Thymus (tissue), 14 donors: ENCODE measurements at places on chromosomes 2 and 18. TPM values are rescaled to one million over a fixed set of nuclear protein-coding genes. Genes with fewer than 3 reads are reported as not detected.

TRMT61B gene
- 11.3 TPM for total RNA-seq

TUBB8B gene
- total RNA-seq, result 0.14 TPM

- DNase-seq, result no peak
Observed at GRCh38 chr2:197889041-197889440, 84.6 kb downstream of the PLCL1 start.

DNA sequence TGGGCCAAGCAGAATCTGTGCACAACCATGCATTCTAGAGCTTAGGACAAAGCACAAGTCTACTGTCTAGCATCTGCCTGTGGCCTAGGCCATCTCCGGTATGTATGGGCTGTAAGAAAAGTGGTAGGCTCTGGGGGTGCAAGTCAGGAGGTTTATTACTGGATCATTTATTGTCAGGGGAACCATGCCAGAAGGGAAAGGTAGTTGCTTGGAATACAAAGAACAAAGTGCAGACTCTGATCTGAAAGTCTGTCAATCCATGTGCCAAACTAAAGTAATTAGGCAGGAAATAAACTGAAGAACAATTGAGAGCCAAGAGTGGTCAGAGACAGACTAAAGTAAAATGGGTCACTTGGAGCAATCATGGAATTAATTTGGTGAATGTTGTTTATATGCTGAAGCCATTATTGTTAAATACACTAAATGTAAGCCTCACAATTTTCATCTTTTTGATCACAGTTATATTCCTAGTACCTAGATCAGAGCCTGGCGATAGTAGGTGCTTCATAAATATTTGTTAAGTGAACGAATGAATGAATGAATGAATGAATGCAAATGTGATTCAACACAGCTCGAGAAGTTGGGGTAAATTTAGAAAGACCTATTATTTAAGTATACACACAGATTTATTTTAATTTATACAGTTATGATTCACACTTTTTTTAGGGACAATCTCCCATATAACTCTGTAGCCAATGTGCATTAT is 260.7 kb upstream of the STON1 start:
- no peak for DNase-seq

- DNase-seq, result no peak
Observed at GRCh38 chr2:109151519-109151918, 22.5 kb downstream of the SH3RF3 start.

DNA sequence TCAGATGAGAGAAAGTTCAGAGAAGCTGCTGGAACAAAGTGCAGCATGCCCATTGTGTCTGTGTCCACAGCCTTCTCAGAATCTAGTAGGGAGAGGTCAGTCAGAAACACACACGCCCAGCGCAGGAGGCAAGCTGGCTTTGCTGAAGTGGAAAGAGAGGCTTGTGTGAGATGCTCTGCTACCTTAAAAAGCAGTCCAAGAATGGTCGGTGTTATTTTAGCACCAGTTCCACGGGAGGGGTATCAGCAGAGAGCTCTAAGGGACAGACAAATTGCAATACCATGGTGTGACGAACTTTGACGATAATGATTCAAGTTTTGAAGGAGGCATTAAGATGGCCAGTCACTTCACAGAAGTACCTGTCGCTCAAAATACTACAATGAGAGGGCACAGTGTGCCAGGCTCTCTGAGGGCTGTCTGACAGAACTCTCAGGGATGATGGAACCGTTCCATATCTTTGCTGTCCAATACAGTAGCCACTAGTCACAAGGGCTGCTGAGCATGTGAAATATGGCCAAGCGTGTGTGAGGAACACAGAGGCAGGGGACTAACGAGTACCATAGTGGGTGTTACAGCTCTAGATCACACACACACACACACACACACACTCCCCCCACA is 237.5 kb upstream of the TMEM200C start:
- no peak for DNase-seq

- DNase-seq, result no peak
Observed at GRCh38 chr2:130791617-130791939, 36.2 kb downstream of the AMER3 start.

DNA sequence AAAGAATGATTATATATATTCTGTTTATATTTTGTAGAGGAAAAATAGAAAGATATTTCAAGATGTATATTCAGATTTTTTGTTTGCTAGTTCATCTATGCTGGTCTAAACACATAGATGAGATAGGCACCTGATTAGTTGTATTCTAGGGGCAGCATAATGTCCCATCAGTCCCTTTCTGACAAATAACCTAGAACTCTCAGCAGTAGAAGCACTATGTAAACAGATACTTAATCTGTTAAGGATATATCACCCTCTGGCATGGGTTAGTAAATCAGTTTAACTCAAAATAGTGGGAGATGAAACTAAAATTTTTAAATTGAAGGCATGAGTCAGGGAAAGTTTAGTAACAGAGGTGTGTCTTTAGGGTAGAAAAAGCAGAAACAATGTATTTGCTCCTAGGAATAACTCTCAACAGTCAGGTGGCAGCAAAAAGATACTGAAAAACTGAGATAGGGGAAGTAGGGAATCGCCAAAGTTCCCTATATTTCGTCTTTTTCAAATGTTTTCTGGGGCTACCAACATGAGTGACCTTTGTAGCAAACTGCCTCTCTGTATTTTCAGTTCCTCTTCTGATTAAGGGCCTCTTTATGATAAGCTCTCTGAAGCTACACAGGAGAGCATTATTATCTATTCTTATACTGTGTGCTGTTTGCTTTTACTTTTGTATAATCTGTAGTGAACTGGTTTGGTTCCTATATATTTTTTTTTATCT is 5.7 kb downstream of the PPP1R1C start:
- no peak for DNase-seq

DNA sequence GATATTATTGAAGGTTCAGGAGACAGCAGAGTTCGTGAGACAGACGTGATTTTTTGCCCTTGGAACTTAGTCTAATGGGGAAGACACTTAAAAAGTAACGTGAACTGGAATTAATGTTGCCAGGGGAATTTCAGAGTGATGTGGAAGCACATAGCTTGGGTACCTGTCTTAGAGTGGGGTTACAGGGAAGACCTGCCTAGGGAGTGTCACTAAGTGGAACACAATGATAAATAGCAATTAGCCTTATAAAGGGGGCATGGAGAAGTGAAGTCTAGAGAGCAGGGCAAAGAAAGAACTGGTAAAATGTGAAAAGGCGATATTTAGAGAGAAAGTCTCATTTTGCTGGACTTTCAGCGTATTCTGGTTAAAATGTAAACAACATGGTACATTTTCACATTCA is 306.0 kb upstream of the TCF4 start:
- DNase-seq, result no peak

GRCh38 chr2:158006961-158007719 is 94.5 kb upstream of the UPP2 start:
- no peak for DNase-seq

- no peak for DNase-seq
Observed at GRCh38 chr2:232477751-232478510, 9.7 kb downstream of the ECEL1 start.
